ENCODE measurements at places on chromosomes 2 and 18. TPM values are rescaled to one million over a fixed set of nuclear protein-coding genes. Genes with fewer than 3 reads are reported as not detected.

DNA sequence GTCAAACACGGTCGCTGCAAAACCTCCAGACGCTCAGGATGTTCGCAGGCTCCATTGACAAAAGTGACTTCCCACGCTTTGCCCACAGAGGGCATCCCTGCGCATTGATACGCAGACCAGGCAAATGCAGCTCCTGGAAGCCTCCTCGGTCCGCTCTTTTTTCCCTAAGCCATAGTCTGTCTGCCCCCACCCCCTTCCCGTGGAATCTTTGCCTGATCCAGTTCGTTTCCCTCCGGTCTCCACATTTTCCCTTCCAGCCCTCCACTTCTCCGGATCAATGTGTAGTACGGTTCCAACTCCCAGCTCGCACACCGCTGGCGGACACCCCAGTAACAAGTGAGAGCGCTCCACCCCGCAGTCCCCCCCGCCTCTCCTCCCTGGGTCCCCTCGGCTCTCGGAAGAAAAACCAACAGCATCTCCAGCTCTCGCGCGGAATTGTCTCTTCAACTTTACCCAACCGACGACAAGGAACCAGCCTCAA is at the start of gene DCC:
TSS of gene DCC (plus strand) at position 307 of the 481 bp plus-strand sequence. CDS start 591 bp downstream, outside the sequence.
- no peak for DNase-seq

FAP gene
- 135 TPM for polyA plus RNA-seq

GRCh38 chr2:120406566-120406965 is 60.6 kb downstream of the INHBB start:
- DNase-seq = no peak

TNS1 gene
- 35.6 TPM for polyA plus RNA-seq

IGFBP5 gene
- polyA plus RNA-seq = 1,060 TPM

DNA sequence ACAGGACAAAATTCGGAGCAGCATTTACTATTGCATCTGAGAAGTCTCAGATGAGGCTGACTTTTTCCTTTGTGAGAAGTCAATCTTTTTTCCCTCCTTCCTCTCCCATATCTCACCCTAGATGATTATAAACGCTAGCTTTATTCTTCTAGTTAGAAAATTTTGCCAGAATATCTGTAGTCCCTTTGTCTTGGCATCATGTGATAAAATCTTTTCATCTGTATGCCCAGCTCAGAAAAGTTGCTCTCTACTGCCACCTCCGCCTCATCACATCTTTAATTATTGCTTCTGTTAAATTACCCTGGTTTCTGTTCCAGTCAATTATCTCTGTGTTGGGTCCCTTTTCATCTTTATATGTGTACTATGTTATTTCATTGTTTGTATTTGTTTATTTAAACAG is 210.8 kb upstream of the SLC35G4 start:
- no peak for DNase-seq

RGPD4 gene
- 0.04 TPM for polyA plus RNA-seq

DTNA gene
- 5.5 TPM for polyA plus RNA-seq

SNORC gene
- 0.25 TPM for polyA plus RNA-seq

ASXL3 gene
- not detected for polyA plus RNA-seq

DNA sequence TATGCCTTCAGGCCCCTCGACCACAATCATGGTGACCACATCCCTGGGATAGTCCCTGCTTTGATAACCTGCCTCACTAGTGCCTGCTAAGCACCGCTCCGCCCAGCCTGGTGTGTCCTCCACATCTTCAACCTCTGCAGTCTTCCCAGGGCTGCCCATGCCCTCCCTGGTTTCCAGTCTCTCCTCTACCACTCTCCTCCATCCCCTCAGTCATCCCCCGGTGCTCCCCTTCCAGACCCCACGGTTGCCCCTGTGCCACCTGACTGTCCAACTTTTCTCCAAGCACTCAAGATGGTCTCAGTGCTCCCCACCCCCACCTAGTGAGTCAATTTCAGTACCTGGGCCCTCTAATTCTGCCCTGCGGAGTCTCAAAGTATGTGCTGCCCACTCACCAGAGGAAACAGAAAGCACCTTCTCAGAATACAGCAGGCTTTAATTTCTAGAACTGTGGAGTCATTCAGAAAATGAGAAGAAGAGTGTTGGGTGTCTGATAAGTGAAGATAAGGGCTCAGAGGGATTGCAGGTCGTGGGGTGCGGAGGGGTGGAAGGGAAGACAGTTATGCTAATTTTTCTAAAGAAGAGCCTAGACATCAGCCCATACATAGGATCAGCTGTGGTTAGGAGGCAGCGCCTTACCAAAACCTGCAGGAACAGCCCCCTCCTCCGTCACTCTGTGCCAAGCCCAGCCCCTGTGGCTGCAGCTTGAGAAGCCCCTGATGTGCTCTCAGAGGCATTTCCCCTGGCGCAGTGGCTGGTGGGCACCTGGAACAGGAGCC is 53.6 kb upstream of the CAB39 start:
- DNase-seq = no peak

DNA sequence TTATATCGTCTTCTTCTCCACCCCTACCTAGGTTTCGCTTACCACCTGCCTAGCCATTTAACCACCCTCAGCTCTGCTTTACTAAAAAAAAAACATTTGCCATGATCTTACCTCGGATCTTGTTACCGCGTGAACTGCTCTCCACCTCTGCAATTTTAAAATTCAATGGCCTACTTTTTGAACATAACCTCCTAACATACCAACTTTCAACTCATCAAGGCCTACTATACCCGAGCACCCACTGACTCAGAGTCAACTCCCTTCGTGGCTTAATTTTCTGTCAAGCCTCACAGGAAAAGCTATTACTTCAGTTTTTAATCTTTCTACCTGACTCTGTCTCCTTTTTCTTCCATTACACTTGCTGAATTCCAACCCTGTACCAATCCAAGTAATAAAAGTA is 55.7 kb downstream of the ATAD2B start:
- DNase-seq = no peak

APLF gene
- 3.0 TPM for polyA plus RNA-seq

- DNase-seq = no peak
These were observed 102.9 kb downstream of the ZFP36L2 start for GRCh38 chr2:43123486-43123885.

PCARE gene
- not detected for polyA plus RNA-seq

DNA sequence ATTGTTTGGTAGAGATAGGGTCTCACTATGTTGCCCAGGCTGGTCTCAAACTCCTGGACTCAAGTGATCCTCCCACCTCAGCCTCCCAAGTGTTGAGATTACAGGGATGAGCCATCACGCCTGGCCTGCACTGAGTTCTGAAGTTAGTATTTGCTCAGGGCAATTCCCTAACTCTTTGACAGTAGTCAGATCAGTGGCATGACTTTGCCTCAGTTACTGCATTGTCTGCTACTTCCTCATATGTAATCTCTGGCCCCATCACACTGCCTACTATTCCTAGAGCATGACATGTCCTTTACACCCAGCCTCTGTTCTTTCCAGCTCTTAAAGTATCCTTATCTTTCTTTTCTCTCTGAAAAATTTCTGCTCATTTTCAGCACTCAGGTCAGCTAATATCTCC is 193.5 kb downstream of the LDLRAD4 start:
- DNase-seq = no peak

- no peak for DNase-seq
These were observed 93.4 kb downstream of the DOCK10 start for GRCh38 chr2:224948859-224949258.

DNA sequence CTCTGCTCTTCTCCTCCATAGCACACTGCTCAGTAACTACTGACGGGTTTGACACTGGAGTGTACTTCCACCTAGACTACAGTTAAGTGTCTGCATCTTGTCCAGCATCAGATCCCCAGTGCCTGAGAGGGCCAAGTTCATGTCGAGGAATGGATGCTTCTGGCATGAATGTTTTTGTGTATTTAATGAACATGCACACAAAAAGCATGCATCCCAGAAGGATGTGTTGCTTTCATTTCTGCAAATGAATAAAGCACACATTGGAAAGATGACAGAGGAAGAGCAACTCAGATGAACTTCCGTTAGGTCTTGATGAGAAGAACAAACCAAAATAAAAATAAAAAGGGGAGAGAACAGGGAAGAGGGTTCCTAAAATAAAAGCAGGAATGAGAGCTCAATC is 27.9 kb downstream of the C2orf49 start:
- DNase-seq = no peak

RGPD3 gene
- polyA plus RNA-seq = 0.10 TPM

DNA sequence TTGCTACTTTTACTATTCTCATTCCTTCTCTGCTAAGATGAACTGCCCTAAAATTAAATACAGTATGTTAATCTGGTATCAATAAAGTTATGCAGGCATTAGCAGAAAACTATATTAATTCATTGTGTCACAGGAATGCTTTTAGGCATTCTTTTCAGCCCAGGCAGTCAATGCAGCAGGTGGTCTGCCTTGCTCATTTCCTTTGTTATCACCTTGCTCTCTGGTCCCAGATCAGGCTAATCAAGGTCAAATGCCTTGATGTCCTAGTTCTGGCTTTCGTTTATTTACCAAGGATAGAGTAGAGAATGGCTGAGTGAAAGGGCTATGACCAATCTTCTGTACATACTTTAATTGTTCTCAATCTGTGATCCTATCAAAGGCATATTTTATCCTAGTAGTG is 1023.6 kb downstream of the TMEM182 start:
- DNase-seq = no peak

- no peak for DNase-seq
These were observed 24.4 kb downstream of the LBH start for GRCh38 chr2:30255466-30256408.

- no peak for DNase-seq
These were observed 20.8 kb downstream of the GAREM2 start for GRCh38 chr2:26193578-26194231.

- no peak for DNase-seq
These were observed 75.4 kb upstream of the PGAP1 start for GRCh38 chr2:197001921-197002320.

- DNase-seq = peak; percentile 86
These were observed 182.5 kb upstream of the OSR1 start for GRCh38 chr2:19540739-19541525.

DNA sequence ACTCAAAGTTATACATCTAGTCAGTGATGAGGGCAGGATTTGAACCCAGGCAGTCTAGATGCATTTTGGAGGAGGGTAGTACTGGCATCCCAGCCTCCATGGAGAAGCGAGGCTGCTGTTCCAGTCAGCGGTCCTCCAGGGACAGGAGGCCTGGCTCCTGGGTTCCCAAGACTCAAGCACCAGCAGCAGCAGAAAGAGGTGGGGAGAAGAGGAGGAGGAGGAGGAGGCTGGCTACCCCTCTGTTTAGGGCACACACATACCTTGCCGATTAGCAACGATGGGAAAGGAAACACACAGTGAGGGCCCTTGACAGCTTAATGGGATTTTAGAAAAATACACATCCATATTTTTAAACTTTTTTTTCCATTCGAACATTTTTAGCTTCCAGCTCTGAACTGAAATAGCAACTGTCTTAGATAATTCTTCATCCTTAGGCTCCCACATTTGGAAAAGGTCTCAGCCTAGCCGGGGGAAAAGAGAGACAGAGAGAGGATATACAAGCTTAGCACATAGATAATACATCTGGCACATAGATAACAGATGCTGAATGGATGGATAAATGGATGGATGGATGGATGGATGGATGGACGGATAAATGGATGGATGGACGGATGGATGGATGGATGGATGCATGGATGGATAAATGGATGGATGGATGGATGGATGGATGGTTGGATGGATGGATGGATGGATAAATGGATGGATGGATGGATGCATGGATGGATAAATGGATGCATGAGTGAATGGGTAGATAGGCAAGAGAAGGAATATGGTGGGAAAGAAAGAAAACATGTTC is 87.9 kb downstream of the LBH start:
- no peak for DNase-seq

DNA sequence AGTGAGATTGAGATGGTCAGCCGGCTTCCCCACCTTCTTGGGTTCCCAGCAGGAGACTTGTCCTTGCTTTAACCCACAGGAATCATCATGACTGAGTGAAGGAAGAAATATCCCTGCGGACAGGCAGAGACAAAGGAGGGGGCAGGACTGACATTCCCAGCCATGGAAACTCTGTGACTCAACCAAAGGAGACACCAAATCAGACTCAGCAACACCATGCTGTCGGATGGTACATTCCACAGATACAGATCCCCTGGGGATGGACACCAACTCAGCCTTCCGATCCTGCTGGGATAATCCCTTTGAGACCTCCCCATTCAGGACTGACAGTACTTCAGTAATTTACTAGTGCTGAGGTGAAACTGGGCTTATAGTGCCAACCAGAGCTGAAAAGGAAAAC is 518.3 kb downstream of the XIRP2 start:
- no peak for DNase-seq

IL1B gene
- polyA plus RNA-seq = 7.6 TPM

XPO1 gene
- polyA plus RNA-seq = 89.7 TPM

GRCh38 chr18:4096486-4096885 is 358.6 kb downstream of the DLGAP1 start:
- no peak for DNase-seq

- no peak for DNase-seq
These were observed 127.1 kb downstream of the AGPS start for GRCh38 chr2:177519534-177520115.

GRCh38 chr2:231306791-231307393 is 88.6 kb upstream of the B3GNT7 start:
- DNase-seq = no peak

TACR1 gene
- 0.07 TPM for polyA plus RNA-seq

GRCh38 chr2:232873909-232874641 is 4.0 kb downstream of the SNORC start:
- DNase-seq = no peak

DNA sequence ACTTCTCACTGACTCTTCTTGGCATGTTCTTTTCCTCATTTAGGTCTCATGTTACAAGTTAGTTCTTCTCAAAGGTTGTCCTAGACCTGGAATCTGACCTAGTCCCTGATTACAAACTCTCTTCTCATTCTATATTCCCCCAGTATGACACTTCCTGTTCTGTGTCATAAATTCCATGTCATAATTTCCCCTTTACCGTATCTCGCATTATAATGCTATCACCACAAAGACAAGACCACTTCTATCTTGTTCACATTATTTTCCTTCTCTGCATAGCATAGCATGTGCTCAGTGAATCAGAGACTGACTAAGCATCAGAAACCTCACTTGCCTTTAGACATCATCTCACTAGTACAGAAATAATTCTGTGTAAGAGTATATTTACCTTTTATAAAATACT is 63.6 kb upstream of the CAVIN2 start:
- no peak for DNase-seq

DNA sequence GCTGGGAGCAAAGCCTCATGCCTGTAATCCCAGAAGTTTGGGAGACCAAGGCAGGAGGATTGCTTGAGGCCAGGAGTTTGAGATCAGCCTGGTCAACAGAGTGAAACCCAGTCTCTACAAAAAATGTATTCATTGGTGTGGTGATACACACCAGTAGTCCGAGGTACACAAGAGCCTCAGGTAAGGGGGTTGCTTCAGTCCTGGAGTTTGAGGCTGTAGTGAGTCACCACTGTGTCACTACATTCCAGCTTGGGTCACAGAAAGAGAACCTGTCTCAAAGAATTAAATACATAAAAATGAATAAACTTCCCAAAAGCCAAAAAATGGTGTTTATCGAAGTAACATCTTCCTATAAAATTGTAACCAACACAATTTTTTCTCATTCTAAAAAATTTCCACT is 568.1 kb upstream of the LINC00305 start:
- no peak for DNase-seq

MARCHF4 gene
- polyA plus RNA-seq = 10.0 TPM

GRCh38 chr2:263774-264492 is at the start of gene SH3YL1:
SH3YL1 (minus strand) TSS chr2:264032; CDS start chr2:263984, 48 bp downstream.
- no peak for DNase-seq

- DNase-seq = no peak
These were observed 28.3 kb upstream of the GYPC start for GRCh38 chr2:126627643-126628042.

MYOM1 gene
- 0.26 TPM for polyA plus RNA-seq

GRCh38 chr2:241967467-241968144 is 98.1 kb downstream of the RTP5 start:
- no peak for DNase-seq

SLC9A4 gene
- not detected for polyA plus RNA-seq

GRCh38 chr2:105517814-105518705 is 119.2 kb upstream of the FHL2 start:
- no peak for DNase-seq
